Prostate gland (tissue), 2 donors: ENCODE measurements at places on chromosomes 6 and 20.

GRCh38 chr6:70282919-70283461 is 19.9 kb downstream of the COL9A1 start:
- H3K27me3 ChIP-seq: peaks cover 8% of the 10 kb centered on the region
- no peak overlapping the region for H3K27ac ChIP-seq
- no peaks in the 10 kb centered on the region for H3K36me3 ChIP-seq
- H3K4me1 ChIP-seq: no peaks in the 10 kb centered on the region
- no peak overlapping the region for H3K4me3 ChIP-seq

DNA sequence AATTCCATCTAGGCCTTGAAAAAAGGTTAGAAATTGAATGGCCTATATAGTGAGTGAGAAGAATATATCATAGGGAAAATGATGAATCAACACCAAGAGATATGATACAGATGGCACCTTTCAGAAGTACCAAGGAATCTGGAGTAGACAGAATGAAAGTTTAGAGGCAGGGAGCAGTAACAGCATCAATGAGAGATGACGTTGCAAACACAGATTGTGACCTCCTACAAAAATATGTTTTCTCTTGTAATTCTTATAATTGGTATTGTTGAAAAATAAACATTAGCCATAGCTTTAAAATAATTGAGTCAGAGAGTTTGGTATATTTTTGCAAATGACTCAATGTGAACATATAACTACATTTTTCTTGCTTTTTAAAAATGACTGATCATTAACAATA is 1223.1 kb upstream of the GJE1 start:
- no peak overlapping the region for H3K4me3 ChIP-seq
- no peaks in the 10 kb centered on the region for H3K36me3 ChIP-seq
- H3K27me3 ChIP-seq: no peaks in the 10 kb centered on the region
- no peak overlapping the region for H3K27ac ChIP-seq
- H3K4me1 ChIP-seq: no peaks in the 10 kb centered on the region

DNA sequence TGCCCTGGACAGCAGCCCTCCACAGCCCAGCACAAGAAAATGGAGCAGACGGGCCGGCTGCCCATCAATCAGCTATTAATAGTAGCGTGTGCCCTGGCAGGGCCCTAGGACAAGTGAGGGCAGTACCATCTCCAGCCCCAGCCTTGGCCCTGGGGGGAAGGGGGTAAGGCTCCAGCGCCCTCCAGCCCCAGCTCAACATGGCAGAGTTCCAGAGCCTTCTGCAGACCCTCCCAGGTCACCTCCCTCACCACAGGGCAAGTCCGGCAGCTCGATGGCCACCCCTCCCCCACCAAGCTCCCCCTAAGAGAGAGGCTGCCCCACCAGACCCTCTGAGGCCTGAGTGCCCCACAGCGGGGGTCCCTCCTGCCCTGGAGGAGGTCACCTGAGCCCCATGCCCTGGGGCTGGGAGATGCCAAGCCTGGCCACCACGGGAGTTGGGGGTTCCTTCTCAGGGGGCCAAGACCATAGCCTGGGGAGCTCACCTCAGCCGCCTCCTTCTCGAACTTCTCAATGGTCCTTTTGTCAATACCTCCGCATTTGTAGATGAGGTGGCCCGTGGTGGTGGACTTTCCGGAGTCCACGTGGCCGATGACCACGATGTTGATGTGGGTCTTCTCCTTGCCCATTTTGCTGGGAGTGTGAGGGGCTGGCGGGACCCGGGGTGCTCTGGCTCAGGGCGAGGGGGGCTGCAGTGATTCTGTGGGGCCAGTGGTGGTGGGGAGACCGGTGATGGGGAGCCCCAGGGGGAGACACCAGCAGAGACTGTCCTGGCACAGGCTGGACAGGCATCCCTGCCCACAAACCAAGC is 1.5 kb downstream of the EEF1A2 start:
- no peak overlapping the region for H3K4me3 ChIP-seq
- H3K27me3 ChIP-seq: no peaks in the 10 kb centered on the region
- no peaks in the 10 kb centered on the region for H3K36me3 ChIP-seq
- no peak for DNase-seq
- no peak overlapping the region for H3K27ac ChIP-seq

- H3K36me3 ChIP-seq: no peaks in the 10 kb centered on the region
- DNase-seq: no peak
- H3K27me3 ChIP-seq: no peaks in the 10 kb centered on the region
- no peak overlapping the region for H3K4me3 ChIP-seq
Observed at GRCh38 chr6:31033075-31033474, 22.8 kb downstream of the MUC22 start.

- H3K4me1 ChIP-seq: no peaks in the 10 kb centered on the region
- H3K27me3 ChIP-seq: no peaks in the 10 kb centered on the region
- DNase-seq: no peak
- H3K4me3 ChIP-seq: no peak overlapping the region
- H3K27ac ChIP-seq: no peak overlapping the region
Observed at GRCh38 chr6:163992056-163992455, 577.5 kb downstream of the QKI start.

- H3K36me3 ChIP-seq: no peaks in the 10 kb centered on the region
- H3K27me3 ChIP-seq: no peaks in the 10 kb centered on the region
- DNase-seq: no peak
- no peak overlapping the region for H3K4me3 ChIP-seq
- H3K4me1 ChIP-seq: no peaks in the 10 kb centered on the region
Observed at GRCh38 chr20:15739035-15739434, 834.2 kb downstream of the KIF16B start.

DNA sequence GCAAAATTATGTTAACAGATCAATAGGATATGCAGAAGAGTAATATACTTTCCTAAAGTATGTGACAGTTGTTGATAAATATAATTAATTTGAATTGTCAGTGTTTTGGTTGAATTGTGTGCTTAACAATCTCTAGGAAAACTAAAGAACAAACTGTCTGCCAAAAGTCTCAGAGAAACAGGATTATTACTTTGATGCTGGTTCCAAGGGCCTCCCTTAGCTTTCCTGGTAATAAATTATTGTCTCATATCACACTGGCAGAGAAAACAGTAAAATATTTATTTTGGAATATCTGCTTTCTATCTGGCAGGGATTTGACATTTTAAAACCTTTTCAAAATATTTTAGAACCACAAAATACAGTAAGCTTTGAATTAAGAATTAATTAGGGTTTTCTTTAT is 40.1 kb upstream of the CARMIL1 start:
- H3K4me1 ChIP-seq: no peaks in the 10 kb centered on the region
- H3K27me3 ChIP-seq: no peaks in the 10 kb centered on the region
- DNase-seq: no peak
- no peaks in the 10 kb centered on the region for H3K36me3 ChIP-seq
- H3K27ac ChIP-seq: no peak overlapping the region
- no peak overlapping the region for H3K4me3 ChIP-seq

GRCh38 chr6:2719093-2719455 is 31.6 kb downstream of the MYLK4 start:
- DNase-seq: no peak
- no peak overlapping the region for H3K4me3 ChIP-seq
- no peaks in the 10 kb centered on the region for H3K4me1 ChIP-seq
- H3K27ac ChIP-seq: no peak overlapping the region

DNA sequence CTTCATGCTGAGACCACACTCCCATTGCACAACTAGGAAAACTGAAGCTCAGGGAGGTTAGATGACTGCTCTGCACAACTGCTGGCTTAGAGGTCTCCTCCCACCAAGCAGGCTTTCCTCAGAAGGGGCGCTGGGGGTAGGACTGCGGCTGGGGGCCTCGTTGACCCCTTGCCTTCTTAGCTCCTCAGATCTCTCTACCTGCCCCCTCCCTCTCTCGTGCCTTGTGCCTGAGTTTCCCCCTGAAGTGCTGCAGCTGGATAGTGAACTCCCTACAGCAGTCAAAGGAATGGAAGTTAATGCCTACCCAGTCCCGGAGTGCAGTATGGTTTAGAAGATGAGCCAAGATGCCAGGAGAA is 149.8 kb downstream of the GRM4 start:
- no peak for DNase-seq
- H3K27ac ChIP-seq: no peak overlapping the region
- H3K27me3 ChIP-seq: no peaks in the 10 kb centered on the region
- no peak overlapping the region for H3K4me3 ChIP-seq

- no peak overlapping the region for H3K4me3 ChIP-seq
- H3K4me1 ChIP-seq: no peaks in the 10 kb centered on the region
- no peak for DNase-seq
- no peaks in the 10 kb centered on the region for H3K36me3 ChIP-seq
Observed at GRCh38 chr6:108565091-108565766, 4.5 kb downstream of the FOXO3 start.

DNA sequence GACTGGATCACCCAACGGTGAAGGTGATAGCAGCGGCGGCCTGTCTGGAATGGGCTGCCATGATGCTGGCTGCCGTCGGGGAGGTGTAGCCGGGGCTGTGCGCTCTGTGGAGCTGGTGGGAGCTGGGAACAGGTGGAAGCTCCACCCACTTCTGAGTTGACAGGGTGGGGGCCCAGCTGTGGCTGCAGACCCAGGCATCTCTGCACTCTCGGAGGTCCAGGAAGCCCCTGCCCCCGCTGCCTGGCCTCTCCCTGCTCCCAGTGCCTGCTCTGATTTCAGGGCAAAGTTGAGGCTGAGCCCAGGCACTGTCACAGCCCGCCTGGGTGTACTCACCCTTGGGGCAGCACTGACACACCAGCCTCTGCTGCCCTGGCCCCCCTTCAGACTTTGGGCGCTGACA is 18.1 kb upstream of the CHRNA4 start:
- no peaks in the 10 kb centered on the region for H3K36me3 ChIP-seq
- no peaks in the 10 kb centered on the region for H3K4me1 ChIP-seq
- H3K27me3 ChIP-seq: peaks cover 29% of the 10 kb centered on the region
- no peak for DNase-seq
- H3K4me3 ChIP-seq: no peak overlapping the region

- H3K27me3 ChIP-seq: no peaks in the 10 kb centered on the region
- H3K4me1 ChIP-seq: no peaks in the 10 kb centered on the region
- no peak for DNase-seq
Observed at GRCh38 chr20:4012589-4012988, 2.8 kb downstream of the RNF24 start.

DNA sequence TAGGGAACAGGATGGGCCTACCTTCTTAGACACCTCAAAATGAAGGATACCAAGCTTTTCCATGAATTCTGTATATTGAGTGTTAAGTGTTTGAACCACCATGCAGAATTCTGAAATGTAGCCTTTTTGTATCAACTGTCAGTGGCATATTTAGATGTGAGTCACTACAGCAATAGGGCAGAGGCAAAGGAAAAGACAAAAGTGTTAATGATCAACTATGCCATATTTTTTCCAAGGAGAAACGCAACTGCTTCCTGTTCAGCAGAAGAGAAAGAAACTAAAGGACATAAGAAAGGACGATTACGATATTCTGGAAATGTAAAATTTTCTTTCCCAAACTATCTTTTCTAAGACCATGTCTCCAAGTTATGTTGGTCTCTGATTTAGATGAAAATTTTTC is 104.6 kb upstream of the RSPO3 start:
- H3K36me3 ChIP-seq: no peaks in the 10 kb centered on the region
- H3K4me1 ChIP-seq: no peaks in the 10 kb centered on the region
- H3K4me3 ChIP-seq: no peak overlapping the region
- H3K27me3 ChIP-seq: no peaks in the 10 kb centered on the region
- no peak overlapping the region for H3K27ac ChIP-seq
- no peak for DNase-seq

GRCh38 chr6:158143700-158144099 is 24.4 kb downstream of the SERAC1 start:
- H3K27me3 ChIP-seq: no peaks in the 10 kb centered on the region
- no peak for DNase-seq
- H3K27ac ChIP-seq: no peak overlapping the region
- no peaks in the 10 kb centered on the region for H3K36me3 ChIP-seq
- H3K4me3 ChIP-seq: no peak overlapping the region
- H3K4me1 ChIP-seq: no peaks in the 10 kb centered on the region

GRCh38 chr6:13425270-13425873 is 62.0 kb downstream of the GFOD1 start:
- no peaks in the 10 kb centered on the region for H3K4me1 ChIP-seq
- no peak for DNase-seq
- no peak overlapping the region for H3K27ac ChIP-seq

GRCh38 chr20:16069389-16070010 is 503.7 kb downstream of the KIF16B start:
- no peaks in the 10 kb centered on the region for H3K27me3 ChIP-seq
- no peak for DNase-seq
- H3K27ac ChIP-seq: no peak overlapping the region
- no peak overlapping the region for H3K4me3 ChIP-seq
- H3K36me3 ChIP-seq: no peaks in the 10 kb centered on the region
- no peaks in the 10 kb centered on the region for H3K4me1 ChIP-seq

GRCh38 chr6:5211492-5211891 is 49.3 kb downstream of the LYRM4 start:
- no peak overlapping the region for H3K27ac ChIP-seq
- no peak for DNase-seq
- H3K4me1 ChIP-seq: peaks cover 8% of the 10 kb centered on the region
- no peak overlapping the region for H3K4me3 ChIP-seq
- no peaks in the 10 kb centered on the region for H3K27me3 ChIP-seq

DNA sequence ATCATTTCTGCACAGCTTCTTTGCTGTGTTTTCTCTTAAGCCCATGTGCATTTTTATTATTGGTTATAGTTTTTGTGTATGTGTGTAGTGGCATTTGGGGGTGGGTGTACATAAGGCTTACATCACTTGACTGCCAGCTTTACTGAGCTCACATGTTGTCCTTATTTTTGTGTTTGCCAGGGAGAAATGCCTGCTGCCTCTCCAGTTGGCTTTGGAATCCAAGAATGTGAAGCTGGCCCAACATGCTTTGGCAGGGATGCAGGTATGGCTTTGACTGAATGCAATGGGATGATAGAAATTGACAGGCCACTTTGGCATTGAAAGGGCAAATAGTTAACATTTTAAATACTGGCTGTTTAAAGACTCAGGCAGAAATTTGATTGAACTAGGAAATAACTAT is 11.4 kb downstream of the PBOV1 start:
- H3K36me3 ChIP-seq: no peaks in the 10 kb centered on the region
- H3K27me3 ChIP-seq: no peaks in the 10 kb centered on the region
- DNase-seq: no peak
- H3K4me3 ChIP-seq: no peak overlapping the region
- H3K27ac ChIP-seq: no peak overlapping the region

GRCh38 chr6:21596145-21596948 is 2.8 kb downstream of the SOX4 start:
- no peaks in the 10 kb centered on the region for H3K4me1 ChIP-seq
- no peaks in the 10 kb centered on the region for H3K27me3 ChIP-seq
- DNase-seq: peak; percentile 22
- H3K27ac ChIP-seq: peak overlapping the region; percentile 91
- no peaks in the 10 kb centered on the region for H3K36me3 ChIP-seq

- no peak overlapping the region for H3K4me3 ChIP-seq
- H3K27me3 ChIP-seq: no peaks in the 10 kb centered on the region
- H3K27ac ChIP-seq: no peak overlapping the region
- no peaks in the 10 kb centered on the region for H3K4me1 ChIP-seq
- H3K36me3 ChIP-seq: no peaks in the 10 kb centered on the region
Observed at GRCh38 chr6:128179876-128180438, 279.1 kb upstream of the THEMIS start.

GRCh38 chr6:134624781-134625180 is 306.9 kb upstream of the SGK1 start:
- no peaks in the 10 kb centered on the region for H3K27me3 ChIP-seq
- no peaks in the 10 kb centered on the region for H3K36me3 ChIP-seq
- no peak overlapping the region for H3K27ac ChIP-seq
- DNase-seq: no peak
- H3K4me1 ChIP-seq: peaks cover 4% of the 10 kb centered on the region
